ENCODE measurements at places on chromosomes 2 and 18. TPM values are rescaled to one million over a fixed set of nuclear protein-coding genes. Genes with fewer than 3 reads are reported as not detected.

CHRND gene
- polyA plus RNA-seq = not detected

DNA sequence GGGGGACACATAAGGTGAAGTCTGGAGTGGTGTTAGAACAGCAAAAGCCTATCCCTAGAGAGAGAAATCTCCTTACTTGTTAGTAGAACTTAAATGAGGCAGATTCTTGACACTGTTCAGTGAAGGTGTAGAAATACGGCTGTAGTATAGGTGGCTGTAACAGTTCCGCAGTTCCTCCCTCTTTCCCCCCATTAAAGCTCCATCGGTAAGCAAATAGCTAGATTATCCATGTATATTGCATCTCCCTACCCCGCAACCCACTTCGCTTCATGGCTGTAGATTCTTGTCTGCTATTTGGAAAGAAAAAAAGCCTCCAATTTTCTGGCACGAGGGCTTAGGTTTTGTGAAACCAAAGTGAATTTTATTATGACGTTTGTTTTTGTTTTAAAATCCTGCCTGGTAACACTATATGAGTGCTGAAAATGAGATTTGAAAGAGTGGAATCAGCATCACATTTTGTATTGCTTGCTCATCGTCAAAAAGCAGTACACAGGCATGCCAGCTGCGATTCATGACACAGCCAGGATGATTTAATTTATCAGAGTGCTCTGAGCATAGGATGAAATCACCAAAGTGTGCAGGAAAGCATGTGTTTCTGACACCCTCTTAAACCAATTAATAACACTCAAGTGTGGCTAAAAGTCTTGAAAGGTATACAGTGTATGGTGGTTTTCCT lies 1.4 kb downstream of the FAM171B start:
- no peaks in the 10 kb centered on the region for H3K27me3 ChIP-seq
- no peak overlapping the region for H3K27ac ChIP-seq
- H3K36me3 ChIP-seq = no peaks in the 10 kb centered on the region
- H3K4me3 ChIP-seq = peak overlapping the region; percentile 15
- DNase-seq = no peak

DNA sequence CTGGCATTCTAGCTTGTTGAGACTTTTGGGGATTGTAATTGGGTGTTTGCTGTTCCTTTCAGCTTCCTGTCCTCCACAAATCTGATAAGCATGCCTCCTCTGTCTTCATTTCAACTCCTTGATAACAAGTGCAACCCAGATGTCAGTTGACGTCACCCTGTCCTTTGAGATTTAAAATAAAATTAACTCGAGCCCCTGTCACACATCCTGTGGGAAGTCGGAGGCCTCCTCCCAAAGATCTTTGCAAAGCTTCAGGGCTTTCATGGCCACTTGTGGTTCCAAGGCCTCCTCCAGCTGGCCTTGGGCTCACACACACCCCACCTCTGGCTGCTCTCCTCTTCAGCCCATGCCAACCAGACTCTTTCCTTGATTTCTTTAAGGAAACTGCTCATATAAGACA lies 69.9 kb upstream of the ITGA6 start:
- H3K27ac ChIP-seq = no peak overlapping the region
- H3K36me3 ChIP-seq = no peaks in the 10 kb centered on the region
- H3K4me1 ChIP-seq = peaks cover 2% of the 10 kb centered on the region
- no peaks in the 10 kb centered on the region for H3K27me3 ChIP-seq
- no peak overlapping the region for H3K4me3 ChIP-seq

GRCh38 chr2:84175340-84175739 lies 283.7 kb downstream of the SUCLG1 start:
- no peaks in the 10 kb centered on the region for H3K36me3 ChIP-seq
- H3K4me1 ChIP-seq = no peaks in the 10 kb centered on the region
- no peak overlapping the region for H3K27ac ChIP-seq
- no peaks in the 10 kb centered on the region for H3K27me3 ChIP-seq
- DNase-seq = no peak

- no peaks in the 10 kb centered on the region for H3K36me3 ChIP-seq
- H3K27me3 ChIP-seq = no peaks in the 10 kb centered on the region
- DNase-seq = no peak
- no peak overlapping the region for H3K27ac ChIP-seq
Measured at GRCh38 chr2:232400256-232401015, 6.2 kb upstream of the ALPG start.

GRCh38 chr2:10233131-10234012 lies 69.3 kb upstream of the HPCAL1 start:
- peaks cover 2% of the 10 kb centered on the region for H3K4me1 ChIP-seq
- H3K27me3 ChIP-seq = no peaks in the 10 kb centered on the region
- DNase-seq = no peak
- H3K27ac ChIP-seq = no peak overlapping the region
- H3K36me3 ChIP-seq = no peaks in the 10 kb centered on the region
- no peak overlapping the region for H3K4me3 ChIP-seq

GRCh38 chr2:38370664-38371063 lies 6.4 kb downstream of the ATL2 start:
- H3K36me3 ChIP-seq = no peaks in the 10 kb centered on the region
- H3K4me3 ChIP-seq = no peak overlapping the region
- H3K27me3 ChIP-seq = no peaks in the 10 kb centered on the region
- H3K4me1 ChIP-seq = peaks cover 6% of the 10 kb centered on the region

NCK2 gene
- polyA plus RNA-seq = 22.8 TPM

DNA sequence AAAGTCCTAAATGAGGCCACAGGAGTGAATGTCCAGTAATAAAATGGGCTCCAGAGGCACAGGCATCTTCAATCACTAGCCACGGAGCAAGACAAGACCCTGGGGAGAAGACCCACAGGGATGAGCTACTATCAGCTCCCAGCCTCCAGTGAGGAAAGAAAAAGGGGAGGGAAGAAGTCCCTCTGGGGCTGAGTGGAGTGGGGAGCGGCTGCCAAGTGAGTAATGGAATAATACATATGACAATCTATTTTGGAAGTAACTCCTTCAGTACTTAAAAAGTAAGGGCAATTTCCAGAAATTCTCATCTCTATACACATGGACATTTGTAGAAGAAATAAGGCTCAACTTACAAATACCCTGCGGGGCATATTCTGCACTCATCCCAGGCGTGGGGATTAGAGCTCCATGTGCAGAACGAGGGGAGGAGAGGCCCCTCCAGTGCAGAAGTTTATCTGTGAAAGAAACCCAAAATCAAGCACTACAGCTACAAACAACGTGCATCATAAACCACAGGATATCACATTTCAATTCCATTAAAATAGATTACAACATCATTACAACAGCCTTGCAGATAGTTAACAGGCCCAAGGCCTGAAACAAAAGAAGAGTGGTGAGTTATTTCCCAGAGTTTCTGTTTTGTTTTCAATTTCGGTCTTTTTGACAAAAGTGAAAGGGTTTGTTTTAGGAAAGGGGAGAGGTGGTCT lies 84.9 kb downstream of the BCL11A start:
- no peaks in the 10 kb centered on the region for H3K27me3 ChIP-seq
- no peak overlapping the region for H3K27ac ChIP-seq
- no peaks in the 10 kb centered on the region for H3K36me3 ChIP-seq
- peak; percentile 33 for DNase-seq
- no peak overlapping the region for H3K4me3 ChIP-seq
- H3K4me1 ChIP-seq = no peaks in the 10 kb centered on the region

- DNase-seq = no peak
- no peaks in the 10 kb centered on the region for H3K27me3 ChIP-seq
- H3K4me3 ChIP-seq = no peak overlapping the region
- H3K36me3 ChIP-seq = no peaks in the 10 kb centered on the region
Measured at GRCh38 chr2:154640000-154640399, 58.5 kb upstream of the KCNJ3 start.

DNA sequence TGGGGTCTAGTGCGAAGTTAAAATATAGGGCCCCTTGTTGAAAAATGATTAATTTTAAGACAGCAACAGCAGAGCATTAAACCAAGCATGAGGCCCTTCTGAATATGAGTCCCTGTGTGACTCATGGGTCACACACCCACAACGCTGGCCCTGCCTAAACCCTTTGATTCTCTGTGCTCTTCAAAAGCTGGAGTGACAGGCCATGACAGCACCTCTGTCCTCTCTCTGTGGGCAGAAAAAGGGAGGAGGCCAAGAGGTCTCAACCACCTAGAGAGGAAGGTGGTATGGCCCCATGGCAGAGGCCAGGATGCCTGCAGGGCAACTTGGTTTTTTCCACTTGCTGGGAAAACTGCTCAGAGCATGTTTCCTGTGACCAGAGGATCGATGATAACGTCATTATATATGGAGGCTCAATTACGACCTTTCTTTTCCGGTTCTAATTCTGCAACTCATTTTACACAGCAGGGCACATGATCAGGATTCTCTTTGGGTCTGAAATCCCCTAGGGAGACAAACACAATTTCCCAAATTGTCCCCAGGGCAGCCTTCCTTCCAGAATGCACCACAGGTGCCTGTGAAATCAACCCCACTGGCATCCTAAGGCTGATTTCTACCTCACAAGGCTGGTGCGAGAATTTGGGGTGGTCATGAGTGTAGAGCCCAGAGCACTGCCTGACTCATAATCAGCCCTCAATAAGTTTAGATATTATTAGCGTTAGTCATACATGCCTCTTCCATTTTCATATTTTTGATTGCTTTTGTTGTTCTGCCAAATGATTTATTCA lies 102.0 kb upstream of the PPP1CB start:
- no peaks in the 10 kb centered on the region for H3K36me3 ChIP-seq
- DNase-seq = no peak
- no peak overlapping the region for H3K4me3 ChIP-seq
- peaks cover 2% of the 10 kb centered on the region for H3K4me1 ChIP-seq
- H3K27me3 ChIP-seq = no peaks in the 10 kb centered on the region

GRCh38 chr2:181281206-181281832 lies 175.9 kb upstream of the ITGA4 start:
- H3K27ac ChIP-seq = no peak overlapping the region
- no peak for DNase-seq
- no peaks in the 10 kb centered on the region for H3K36me3 ChIP-seq
- no peaks in the 10 kb centered on the region for H3K27me3 ChIP-seq
- no peaks in the 10 kb centered on the region for H3K4me1 ChIP-seq

DNA sequence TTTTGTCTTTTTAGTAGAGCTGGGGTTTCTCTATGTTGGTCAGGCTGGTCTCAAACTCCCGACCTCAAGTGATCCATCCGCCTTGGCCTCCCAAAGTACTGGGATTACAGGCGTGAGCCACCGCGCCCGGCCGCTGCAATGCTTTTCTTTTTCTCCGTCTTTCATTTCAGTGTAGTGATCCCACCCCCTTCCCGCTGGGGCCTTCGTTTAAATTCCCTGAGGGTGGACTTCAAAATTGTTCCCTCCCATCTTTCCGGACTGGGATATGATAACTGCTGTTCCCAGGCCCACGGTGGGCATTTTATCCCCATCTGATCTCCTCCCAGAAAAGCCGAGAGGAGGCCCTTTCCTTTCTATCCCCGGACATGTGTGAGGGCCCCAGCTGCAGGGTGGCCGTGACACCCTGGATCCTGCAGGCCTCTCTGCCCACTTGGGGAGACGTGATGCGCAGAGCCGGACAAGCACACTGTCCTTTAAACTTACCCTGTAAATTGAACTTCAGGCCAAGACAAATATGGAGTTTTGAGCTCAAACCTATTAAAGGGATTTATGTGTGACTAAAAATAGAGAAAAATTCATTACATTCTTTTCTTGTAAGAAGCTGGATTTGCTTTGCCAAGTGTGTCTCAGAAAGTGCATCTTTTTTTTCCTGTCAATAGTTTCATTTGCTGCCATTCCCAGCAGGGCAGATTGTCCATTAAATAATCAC lies 54.5 kb upstream of the AFF3 start:
- no peak overlapping the region for H3K4me3 ChIP-seq
- no peaks in the 10 kb centered on the region for H3K27me3 ChIP-seq
- H3K36me3 ChIP-seq = no peaks in the 10 kb centered on the region
- H3K4me1 ChIP-seq = peaks cover 4% of the 10 kb centered on the region

ZC3H6 gene
- 1.4 TPM for polyA plus RNA-seq

DNA sequence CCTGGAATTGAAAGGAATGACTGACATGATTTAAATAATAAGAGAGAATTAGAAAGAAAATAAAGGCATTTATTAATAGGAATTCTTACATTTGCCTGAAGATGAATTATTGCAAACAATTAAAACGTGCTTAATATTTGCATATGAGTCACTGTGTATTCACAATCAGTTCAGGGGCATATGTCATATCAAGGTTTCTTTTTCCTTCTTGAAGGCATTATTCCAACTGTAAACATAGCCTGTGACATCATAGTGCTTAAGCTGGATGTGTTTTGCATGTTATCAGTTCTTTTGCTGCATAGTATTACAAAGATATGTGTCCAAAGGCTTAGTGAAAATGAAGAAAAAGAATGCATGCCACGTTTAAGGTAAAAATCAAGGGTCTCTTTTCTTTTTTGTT lies 80.8 kb downstream of the MEIS1 start:
- H3K36me3 ChIP-seq = no peaks in the 10 kb centered on the region
- H3K27me3 ChIP-seq = no peaks in the 10 kb centered on the region
- H3K27ac ChIP-seq = no peak overlapping the region
- no peaks in the 10 kb centered on the region for H3K4me1 ChIP-seq
- DNase-seq = no peak

TEKT4 gene
- not detected for polyA plus RNA-seq

- no peak overlapping the region for H3K27ac ChIP-seq
- H3K36me3 ChIP-seq = no peaks in the 10 kb centered on the region
- H3K27me3 ChIP-seq = no peaks in the 10 kb centered on the region
- no peak for DNase-seq
- H3K4me3 ChIP-seq = no peak overlapping the region
- peaks cover 3% of the 10 kb centered on the region for H3K4me1 ChIP-seq
Measured at GRCh38 chr2:85714841-85715240, 20.7 kb downstream of the GNLY start.

DNA sequence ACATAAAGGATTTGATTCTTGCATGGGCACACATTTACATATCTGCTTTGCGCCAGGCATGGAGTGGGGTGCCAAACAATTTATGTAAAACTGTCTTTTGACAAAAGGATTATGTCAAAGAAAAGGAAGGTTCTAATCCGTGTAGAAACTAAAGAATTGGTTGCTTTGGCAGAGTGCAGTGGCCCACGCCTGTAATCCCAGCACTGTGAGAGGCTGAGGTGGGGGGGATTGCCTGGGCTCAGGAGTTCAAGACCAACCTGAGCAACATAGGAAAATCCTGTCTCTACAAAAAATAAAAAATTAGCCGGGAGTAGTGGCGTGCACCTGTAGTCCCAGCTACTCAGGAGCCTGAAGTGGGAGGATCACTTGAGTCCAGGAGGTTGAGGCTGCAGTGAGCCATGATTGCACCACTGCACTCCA lies 1.1 kb upstream of the MTERF4 start:
- H3K4me3 ChIP-seq = peak overlapping the region; percentile 96
- DNase-seq = no peak
- H3K27me3 ChIP-seq = no peaks in the 10 kb centered on the region
- peaks cover 8% of the 10 kb centered on the region for H3K4me1 ChIP-seq

LYPD6 gene
- polyA plus RNA-seq = 2.2 TPM

DNA sequence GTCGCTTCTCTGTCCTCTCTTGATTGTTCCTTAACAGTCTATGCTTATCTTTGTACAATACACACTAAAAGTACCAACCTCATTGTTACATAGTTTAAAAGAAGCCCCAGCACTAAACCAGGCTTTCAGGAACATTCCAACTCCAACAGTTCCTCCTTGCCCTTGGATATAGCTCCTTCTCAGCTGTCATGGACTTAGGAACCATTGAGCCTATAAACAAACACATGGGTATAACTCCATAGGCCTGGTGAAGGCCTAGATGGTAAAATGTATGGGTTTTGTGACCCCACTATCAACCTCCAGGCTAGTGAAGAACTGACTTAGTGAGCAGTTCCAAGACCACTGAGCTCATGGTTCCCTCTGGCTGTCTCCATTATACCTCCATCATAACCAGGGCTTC lies 74.8 kb upstream of the SLC39A10 start:
- no peaks in the 10 kb centered on the region for H3K27me3 ChIP-seq
- no peaks in the 10 kb centered on the region for H3K36me3 ChIP-seq
- no peak overlapping the region for H3K27ac ChIP-seq
- no peaks in the 10 kb centered on the region for H3K4me1 ChIP-seq
- DNase-seq = no peak

- no peak overlapping the region for H3K27ac ChIP-seq
- no peaks in the 10 kb centered on the region for H3K27me3 ChIP-seq
- no peaks in the 10 kb centered on the region for H3K4me1 ChIP-seq
- DNase-seq = no peak
Measured at GRCh38 chr2:216388046-216388884, 16.0 kb upstream of the MARCHF4 start.

CD8B2 gene
- 0.71 TPM for polyA plus RNA-seq
